Central memory CD4-positive, alpha-beta T cell (primary cell): ENCODE measurements at places on chromosomes 12 and 14.
A peak's percentile ranks its signal among the peaks of the same experiment; 100 is the strongest.

DNA sequence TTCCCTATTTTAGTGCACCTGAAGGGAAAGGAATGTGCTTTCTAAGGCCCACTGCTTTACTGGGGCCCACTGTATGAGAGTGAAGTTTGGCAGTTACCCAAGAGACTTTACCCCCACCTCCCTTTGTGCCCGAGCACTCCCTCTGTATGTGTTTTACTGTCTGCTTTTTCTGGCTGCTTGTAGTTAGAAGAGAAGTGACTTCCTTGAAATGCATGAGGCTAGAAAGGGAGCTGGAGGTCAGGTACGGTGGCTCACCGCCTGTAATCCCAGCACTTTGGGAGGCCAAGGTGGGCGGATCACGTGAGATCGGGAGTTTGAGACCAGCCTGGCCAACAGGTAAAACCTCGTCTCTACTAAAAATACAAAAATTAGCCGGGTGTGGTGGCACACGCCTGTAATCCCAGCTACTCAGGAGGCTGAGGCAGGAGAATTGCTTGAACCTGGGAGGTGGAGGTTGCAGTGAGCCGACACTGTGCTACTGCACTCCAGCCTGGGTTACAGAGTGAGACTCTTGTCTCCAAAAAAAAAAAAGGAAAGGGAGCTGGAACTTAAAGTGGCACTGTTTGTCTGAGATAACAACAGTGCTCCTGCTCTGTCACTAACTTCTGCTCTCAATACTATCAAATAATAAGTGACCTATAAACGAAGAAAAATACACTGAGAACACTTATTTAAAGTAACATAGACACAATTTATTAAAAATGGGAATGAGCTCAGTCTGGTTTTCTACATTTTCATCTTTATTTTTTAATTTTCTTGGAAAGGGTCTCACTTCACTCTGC is 5.8 kb downstream of the TRIP11 start:
- no peak for DNase-seq

GRCh38 chr14:102019006-102019540 is 54.7 kb downstream of the DYNC1H1 start:
- DNase-seq = no peak

GRCh38 chr14:35576856-35577255 is 42.9 kb downstream of the INSM2 start:
- DNase-seq = no peak

DNA sequence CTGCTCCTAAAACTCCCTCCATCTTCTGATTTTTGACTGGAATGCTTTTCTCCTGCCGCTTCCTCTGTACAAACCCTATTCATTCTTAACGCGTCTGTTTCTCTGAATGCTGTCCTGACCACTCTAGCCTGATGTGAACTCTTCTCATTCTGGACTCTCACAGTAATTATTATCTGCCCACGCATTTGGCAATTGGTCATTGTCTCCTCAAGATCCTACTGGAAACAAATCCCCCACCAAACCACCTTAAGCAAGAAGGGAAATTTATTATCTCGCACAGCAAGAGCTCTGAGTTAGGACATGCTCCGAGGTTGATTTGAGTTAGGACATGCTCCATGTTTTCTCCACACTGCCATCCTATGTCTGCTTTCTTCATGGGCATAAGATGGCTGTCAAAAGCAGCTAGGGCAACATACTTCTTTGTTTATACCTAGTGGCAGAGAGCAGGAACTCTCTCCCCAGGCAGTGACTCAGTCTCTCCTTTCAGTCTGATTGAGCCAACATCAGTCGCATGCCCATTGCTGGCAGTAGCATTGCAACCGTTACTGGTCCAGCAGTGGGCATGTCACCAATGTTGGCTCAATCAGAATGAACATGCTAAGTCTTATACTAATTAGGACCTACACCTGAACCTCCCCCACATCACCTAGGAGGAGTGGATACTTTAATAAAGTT is 102.2 kb downstream of the SSPN start:
- no peak for DNase-seq

- peak; percentile 18 for DNase-seq
These were observed 187.3 kb downstream of the CHST11 start for GRCh38 chr12:104643819-104644669.

DNA sequence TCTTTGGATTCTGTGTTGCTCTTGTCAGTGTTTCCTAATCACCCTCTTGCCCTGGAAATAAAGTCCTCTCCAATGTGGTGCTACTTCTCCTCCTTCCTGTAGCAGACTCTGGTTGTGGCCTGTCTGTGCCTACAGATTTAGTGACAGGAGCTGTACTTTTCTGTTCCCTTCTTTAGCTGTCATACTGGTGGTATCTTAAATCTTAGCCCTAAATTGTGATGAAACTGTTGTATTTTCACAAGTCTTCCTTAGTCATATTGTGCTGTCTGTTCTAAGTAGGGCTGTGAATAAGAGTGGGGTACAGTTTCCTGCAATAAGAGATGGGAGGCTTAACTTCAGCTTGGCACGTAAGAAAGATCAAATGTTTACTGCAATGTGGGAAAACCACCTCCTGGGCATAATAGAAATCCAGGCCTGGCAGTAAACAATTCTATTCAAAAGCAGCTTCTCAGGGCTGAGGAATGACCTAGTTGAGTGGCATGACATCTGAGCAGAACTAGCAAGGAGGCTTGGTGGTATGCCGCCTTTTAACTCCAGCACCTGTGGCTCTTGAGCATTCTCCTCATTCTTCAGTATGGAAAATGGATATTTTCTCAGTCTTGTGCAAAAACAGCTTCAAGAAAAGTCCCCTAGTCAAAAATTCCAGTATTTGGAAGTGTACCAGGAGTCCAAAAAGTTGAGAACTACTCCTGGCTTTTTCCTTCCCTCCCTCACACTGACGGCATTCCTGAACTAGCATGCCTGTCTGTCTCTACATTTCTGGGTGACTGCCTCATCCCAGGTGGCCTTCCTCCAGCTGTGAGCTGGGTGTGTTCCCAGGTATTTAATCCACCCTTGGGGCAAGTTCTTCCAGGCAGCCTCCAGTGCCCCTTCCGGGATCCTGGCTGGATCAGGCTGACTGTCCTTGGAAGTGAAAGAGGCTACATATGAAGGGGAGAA is 19.5 kb downstream of the ANO6 start:
- no peak for DNase-seq

GRCh38 chr14:104387022-104388010 is 192.2 kb upstream of the C14orf180 start:
- no peak for DNase-seq

DNA sequence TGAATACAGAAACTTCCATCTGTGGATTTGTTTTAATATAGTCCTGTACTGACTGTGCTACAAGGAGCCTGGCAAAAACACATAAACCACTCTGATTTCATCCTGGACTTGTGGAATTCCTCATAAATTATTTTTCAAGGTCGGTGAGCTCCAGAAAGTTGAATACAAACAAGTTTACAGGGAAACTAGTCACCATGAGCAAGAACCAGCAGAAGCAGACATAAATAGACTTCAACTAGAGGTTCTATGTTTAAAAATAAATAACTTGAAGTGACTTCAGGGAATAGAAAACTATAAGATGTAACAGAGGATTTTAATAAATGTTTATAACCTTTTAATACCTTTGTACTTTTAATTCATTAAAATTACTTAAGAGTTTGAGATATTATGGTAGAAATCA is 63.5 kb downstream of the EFCAB11 start:
- no peak for DNase-seq

DNA sequence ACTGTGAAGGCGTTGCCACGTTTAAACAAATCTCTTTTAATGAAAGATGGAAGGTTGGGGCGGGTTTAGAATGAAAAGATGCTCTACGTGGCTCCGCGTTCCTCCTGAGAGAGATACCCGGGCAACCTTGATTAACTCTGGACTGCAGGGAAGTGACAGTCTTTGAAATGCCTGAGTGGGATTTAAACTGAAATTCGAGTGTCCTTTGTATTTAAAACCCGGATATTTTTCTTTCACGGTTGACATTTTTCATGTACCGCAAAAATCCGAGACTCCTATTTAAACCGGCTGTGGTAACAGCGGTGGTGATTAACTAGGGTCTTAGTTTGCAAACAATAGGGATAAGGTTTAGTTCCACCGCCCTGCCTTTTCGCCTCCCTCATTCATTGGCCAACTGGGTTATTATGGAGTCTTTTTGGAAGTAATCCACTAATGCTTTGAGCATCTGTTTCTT is 707 bp downstream of the G2E3 start:
- no peak for DNase-seq

- no peak for DNase-seq
These were observed 18.4 kb upstream of the TRIP11 start for GRCh38 chr14:92058006-92058917.

GRCh38 chr12:96402061-96402460 is 1.8 kb upstream of the CDK17 start:
- DNase-seq = no peak

DNA sequence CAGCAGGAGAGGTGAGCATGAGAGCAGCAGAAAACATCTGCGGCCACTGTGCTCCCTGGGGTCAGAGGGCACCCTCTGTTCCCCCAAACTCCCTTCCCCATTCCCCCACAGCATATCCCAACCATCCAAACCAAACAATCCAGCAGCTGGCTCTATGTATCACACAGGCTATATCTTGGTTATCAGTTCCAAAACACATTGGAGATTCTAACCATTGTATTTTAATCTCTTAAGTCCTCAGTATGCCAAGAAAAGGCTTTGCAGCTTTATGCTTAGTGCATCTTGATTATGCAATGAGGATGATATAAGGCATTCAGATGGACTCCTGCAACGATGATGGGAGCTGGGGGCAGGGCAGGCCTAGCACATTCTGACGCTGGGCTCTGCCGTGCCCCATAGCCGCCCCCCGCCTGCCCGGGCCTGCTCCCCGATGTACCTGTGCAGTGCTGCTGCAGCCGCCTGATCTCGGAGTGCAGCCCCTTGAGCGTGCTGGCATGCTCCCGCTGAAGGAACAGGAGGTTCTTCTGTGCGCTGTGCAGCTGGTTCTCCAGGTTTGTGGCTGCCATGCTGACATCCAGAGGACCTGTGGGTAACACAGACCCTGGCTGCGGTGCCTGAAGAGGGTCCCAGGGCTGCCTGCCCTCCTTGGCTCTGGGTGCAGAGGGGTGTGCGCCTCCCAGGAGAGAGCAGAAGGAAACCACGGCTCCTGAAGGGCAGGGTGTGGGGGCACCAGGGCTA is 29.6 kb downstream of the CCDC92 start:
- no peak for DNase-seq

DNA sequence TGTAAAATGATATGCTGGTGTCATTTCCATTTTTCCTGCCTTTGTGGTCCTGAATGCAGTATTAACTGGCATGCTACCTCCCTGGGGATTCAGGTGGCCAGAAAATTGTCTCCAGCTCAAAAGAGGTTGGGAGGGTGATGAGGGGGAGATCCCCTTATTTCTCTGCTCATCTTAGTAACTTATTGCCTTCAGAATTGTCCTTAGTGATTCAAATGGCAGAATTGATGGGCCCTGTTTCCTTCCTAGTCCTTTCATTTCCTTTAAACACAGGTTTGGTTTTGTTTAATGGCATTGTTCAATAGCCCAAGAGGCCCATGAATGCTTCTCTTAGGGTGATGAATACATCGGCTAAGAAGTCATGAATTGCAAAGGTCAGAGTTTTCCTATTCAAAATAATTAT is 207.0 kb downstream of the SLC41A2 start:
- DNase-seq = no peak

DNA sequence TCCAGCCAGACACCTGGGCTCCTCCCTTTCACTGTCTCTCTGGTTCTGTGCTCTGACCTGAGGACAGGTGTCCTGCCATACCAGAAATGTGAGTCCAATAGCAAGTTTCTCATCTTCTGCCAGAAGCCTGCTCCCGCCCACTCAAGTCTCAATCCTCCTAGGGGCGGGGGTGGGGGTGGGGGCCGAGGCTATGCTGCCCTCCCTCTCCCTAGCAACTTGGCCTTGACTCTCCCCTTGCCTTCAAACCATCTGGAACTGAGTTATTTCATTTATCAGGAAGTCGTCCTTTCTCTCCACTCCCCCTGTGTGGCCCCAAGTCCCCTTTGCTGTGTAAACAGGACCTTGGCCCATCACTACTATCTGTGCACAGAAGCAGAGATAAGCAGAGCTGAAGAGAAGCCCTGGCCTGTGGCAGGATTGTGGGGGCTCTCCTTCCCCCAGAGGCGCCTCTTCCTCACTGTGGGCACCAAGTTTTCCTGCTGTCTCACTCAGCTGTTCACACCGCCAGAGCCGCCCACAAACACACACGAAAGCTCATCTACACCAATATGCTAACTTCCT is 117.1 kb downstream of the DPF3 start:
- no peak for DNase-seq

GRCh38 chr12:110906083-110906482 is 14.3 kb downstream of the MYL2 start:
- DNase-seq = no peak

DNA sequence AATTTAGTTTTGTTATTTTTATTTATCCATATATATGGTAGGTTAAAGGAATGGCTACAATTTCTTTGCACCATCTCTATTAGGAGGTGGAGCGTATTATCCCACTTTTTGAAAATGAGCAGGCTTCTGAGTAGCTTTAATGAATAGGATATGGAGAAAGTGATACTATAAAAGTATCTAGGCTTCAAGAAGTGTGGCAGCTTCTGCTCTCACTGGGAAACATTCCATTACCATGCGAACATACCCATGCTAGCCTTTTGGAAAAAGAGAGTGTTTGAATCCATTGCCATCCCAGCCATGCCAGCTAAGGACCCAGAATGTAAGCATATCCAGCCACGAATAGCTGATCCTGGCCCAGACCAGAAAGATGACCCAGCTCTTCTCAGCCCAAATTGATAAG is 107.3 kb downstream of the SLC38A4 start:
- DNase-seq = no peak

GRCh38 chr12:75955251-75955650 is 76.3 kb downstream of the PHLDA1 start:
- DNase-seq = no peak

- DNase-seq = no peak
These were observed 21.3 kb upstream of the POC1B start for GRCh38 chr12:89547101-89547500.

GRCh38 chr14:79598339-79598738 is 613.0 kb downstream of the DIO2 start:
- DNase-seq = no peak

GRCh38 chr12:107475900-107476299 is 209.7 kb upstream of the PWP1 start:
- DNase-seq = no peak

GRCh38 chr12:122023339-122024131 is 1.9 kb downstream of the BCL7A start:
- DNase-seq = no peak

DNA sequence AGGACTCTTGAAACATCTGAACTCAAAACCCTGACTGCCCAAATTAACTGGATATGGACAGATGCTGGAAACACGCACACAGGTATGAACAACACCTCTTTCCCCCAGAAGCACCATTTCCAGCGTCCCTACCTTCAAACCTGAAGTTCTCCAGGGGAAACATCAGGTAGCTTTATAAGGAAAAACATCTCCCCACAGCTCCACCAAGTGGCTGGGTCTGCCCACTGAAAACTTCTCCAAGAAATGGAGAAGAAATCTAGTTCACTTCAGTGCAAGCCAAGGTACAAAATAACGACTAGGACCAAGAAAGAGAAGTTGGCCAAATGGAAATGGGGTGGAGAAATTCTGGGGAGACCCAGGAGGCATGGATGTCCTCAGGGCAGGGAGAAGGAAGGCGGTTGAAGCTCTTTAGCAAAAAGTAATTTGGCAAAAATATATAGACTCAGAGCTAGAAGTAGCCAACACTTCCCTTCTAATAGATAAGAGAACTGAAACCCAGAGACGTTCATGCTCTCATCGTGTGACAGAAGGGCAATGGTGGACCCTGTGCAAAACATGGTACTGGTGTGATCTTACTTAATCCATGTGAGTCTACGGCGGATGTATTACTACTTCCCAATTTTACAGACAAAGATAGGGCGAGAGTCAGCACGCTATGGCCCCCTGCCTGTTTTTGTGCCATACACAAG is 10.5 kb upstream of the NUAK1 start:
- DNase-seq = no peak

GRCh38 chr14:89828471-89829165 is 125.9 kb downstream of the EFCAB11 start:
- no peak for DNase-seq
